ENCODE measurements at places on chromosomes 6 and 20.

DNA sequence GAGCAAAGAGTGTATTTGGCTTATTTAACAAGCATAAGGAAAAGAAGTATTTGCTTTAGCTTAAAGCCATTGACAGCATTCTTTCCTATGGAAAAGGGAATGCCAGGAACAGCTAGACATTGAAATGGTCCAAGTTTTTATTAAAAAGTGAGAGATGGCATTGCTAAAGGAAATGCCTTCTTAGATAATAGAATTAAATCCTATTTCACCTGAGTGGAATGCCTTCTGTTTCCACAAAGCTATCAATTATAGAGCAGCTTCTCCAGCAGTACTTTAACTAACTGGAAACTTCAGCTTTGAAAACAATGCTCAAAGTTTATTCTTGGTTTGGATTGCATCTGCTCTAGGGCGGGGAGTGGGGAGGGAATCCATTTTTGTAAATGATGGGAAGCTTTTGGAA is 85.1 kb upstream of the CNKSR3 start:
- no peak for DNase-seq

GRCh38 chr6:110036408-110037302 is 58.5 kb downstream of the GPR6 start:
- DNase-seq, result no peak

DNA sequence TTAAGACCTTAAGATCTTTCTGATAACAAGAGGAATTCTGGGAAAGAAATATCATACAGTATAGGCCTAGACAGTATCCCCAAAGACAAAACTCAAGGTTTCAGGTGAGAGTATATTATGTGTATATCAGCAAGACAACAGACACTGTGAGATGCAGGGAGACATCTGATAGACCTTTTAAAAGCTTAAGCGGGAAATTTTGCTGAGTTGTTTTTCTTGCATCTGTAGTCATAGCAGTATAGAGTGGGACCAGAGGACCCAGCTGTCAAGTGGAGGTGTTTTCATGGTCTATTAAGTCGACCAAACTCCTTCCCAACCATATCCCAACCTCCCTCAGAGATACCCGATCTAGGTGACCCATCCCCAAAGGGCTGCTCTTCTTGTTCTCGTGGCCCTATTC is 98.1 kb upstream of the THEMIS start:
- no peak for DNase-seq

DNA sequence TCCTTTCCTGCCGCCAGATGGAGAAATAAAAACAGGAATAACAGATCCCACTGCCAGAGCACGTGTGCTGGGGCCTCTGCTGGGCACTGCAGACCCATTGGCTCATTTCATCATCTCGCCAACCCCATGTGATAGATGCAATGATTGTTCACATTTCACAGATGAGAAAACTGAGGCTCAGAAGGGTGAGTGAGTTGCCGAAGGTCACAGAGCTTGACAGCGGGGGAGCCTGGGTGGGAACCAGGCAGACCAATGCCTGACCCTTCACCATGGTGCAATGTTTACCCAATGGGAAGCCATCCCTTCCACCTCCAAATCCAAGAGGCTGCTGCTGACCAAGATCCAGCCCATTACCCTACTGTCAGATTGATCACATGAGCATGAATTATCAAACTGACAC is 105.1 kb downstream of the JPH2 start:
- no peak for DNase-seq

GRCh38 chr6:57307850-57308249 is 9.6 kb upstream of the PRIM2 start:
- DNase-seq, result no peak

GRCh38 chr20:62155428-62156253 is 12.1 kb downstream of the SS18L1 start:
- DNase-seq, result no peak

GRCh38 chr6:64683682-64684081 is 1023.3 kb downstream of the EYS start:
- peak; percentile 97 for DNase-seq

DNA sequence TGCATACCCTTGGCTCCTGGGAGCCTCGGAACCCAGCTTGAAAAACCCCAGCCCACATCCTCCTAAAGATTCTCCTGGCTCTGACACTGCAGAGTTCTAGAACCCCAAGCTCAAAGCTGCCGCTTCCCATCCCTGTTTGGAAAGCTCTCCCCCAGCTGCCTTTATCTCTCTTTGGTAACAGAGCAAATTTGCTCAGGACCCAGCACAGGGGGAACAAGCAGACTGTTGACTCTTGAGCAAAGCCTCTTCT is 38.9 kb downstream of the HNF4A start:
- no peak for DNase-seq

- no peak for DNase-seq
These were observed 6.3 kb upstream of the CSE1L start for GRCh38 chr20:49039854-49040253.

GRCh38 chr20:37316116-37316774 is 26.8 kb downstream of the MANBAL start:
- no peak for DNase-seq

- DNase-seq, result no peak
These were observed 93.6 kb downstream of the RIMS1 start for GRCh38 chr6:71979911-71980310.
